GDM1 (cell line): ENCODE measurements at places on chromosomes 5 and 9.

DNA sequence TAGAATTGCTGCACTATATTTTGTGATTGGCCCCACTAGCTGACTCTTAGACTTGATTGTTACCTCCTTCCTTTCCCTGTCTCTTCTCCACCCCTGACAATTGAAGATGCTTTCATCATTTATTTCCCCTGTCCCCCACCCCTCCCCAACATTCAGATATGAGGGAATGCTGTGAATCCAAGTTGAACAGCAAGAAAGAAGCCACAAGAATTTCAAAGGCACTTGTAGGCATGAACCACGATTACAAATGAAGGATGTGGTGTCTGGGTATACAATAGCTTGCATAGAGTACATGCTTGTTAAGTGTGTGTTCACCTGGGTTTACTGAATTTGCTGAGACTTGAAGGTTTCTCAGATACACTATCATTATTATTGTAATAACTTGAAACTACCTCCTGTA, 78.3 kb upstream of the TRIO start:
- no peak for DNase-seq

- DNase-seq, result no peak
Observed at GRCh38 chr9:115106642-115107041, 11.3 kb downstream of the TNC start.

DNA sequence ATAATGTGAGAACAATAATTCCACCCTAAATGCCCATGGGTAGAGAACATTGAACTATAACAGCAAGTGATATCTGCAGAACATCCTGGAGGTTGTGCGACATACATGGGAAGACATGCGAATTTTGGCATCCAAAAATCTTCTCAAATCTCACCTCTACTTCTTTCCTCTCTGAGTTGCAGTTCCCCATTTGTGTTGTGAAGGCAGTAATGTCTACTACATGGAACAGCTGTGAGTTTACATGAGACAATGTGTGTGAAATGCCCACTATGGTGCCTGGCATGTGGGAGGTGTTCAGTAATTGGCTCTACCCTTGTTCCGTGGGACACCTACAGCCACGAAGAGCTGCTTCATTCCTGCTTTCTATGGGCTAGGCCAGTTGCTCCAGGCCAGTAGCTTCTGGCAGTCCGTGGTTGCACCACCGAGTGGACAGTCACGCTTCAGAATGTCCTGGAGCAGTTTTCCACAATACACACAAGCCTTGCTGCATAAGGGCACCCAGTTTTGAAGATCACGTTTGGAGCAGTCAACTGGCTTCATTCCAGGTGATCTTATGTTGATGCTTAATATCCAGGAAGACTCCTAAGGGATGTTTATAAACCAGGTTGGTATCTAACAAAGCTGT, 297.7 kb downstream of the DEPDC1B start:
- no peak for DNase-seq

GRCh38 chr5:61334868-61335615, 3.0 kb downstream of the ZSWIM6 start:
- no peak for DNase-seq

DNA sequence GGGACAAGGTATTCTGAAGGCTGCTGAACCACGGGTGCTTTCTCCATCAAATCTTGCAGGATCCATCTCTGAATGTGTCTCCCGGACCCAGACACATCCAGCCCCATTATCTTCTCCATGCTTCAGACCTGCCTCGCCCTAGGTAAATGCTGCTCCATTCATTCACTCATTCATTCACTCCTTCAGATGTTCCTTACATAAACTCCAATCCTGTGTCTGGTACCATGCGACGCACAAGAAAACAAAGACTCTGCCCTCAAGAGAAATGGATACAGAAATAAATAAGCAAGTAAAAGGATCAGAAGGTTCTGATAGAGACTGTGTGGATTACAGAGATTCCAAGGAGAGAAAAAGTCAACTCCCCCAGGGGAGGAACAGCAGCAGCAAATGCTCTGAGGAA, 7.9 kb upstream of the PSMB7 start:
- no peak for DNase-seq

DNA sequence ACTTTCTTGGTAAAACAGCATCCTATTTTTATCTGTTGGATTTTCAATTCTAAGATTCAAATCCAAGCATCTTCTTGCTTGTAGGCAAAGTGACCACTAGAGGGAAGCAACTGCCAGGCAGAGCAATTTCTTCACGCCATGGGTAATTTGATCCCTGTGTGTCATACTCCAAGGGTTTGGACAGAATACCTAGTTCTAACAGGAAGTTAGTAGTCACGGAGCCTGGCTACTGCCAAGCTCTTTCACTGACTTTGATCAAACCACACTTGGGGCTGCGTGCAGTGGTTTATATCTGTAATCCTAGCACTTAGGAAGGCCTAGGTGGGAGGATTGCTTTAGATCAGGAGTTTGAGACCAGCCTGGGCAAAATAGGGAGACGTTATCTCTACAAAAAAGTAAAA, 473.6 kb upstream of the TNC start:
- DNase-seq, result no peak

- DNase-seq, result peak; percentile 42
Observed at GRCh38 chr5:10528056-10528816, 35.6 kb upstream of the ANKRD33B start.

DNA sequence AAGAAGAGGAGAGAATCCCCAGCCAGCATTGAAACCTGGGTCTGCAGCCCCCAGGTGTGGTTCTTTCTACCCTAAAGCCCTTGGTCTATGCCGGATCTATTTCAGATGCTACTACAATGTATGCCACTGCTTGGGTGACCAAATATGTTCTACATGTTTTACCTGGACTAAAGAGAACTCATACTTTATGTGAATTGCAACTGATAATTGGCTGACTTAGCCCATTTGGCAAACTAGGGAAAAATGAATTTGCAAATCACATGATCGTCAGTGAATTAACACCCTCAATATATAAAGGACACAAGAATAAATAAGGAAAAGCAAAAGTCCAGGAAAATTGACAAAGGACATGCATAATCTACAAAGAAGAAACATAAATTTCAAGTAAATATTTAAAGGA, 308.8 kb upstream of the IRX2 start:
- no peak for DNase-seq

DNA sequence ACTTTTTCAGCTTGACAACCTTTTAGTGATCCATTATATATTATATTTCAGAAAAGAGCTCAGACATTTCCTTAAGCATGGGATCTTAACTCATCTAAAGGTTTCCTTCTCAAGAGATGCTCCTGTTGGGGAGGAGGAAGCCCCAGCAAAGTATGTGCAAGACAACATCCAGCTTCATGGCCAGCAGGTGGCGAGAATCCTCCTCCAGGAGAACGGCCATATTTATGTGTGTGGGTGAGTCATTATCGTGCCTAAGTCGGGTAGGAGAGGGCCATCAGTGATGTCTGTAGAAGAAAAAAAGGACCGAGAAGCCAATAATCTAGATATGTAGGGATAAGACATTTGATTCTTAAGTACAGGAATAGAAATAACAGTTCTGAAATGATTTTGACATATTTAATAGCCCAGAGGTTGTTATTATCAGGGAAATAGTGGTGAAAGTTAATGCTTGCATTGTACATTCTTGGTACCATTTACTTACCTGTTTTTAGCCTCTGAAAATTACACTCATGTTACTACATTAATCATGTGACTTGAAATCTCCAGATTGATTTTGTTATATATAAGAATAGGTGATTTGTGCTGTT, 28.2 kb downstream of the MTRR start:
- DNase-seq, result no peak

DNA sequence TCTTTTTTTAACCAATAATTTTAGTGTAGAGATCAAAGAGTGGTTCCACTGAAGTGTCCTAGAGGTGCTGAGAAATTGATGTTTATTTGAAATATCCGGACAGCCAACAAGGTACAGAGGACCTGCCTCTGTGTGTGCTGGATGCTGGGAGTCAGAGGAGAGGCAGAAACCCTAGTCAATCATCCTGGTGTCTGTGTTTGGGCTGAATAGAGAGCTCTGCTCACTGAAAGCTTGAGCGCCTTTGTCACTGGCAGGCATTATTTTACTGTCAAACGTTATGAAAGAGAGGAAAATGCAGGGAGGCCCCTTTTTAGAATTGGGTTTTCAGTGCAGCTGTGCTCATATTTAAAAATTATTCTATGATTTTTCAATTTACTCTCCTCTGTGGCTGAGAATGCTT, 480.3 kb upstream of the TYRP1 start:
- DNase-seq, result no peak

- DNase-seq, result no peak
Observed at GRCh38 chr5:139954462-139954861, 88.6 kb downstream of the NRG2 start.

DNA sequence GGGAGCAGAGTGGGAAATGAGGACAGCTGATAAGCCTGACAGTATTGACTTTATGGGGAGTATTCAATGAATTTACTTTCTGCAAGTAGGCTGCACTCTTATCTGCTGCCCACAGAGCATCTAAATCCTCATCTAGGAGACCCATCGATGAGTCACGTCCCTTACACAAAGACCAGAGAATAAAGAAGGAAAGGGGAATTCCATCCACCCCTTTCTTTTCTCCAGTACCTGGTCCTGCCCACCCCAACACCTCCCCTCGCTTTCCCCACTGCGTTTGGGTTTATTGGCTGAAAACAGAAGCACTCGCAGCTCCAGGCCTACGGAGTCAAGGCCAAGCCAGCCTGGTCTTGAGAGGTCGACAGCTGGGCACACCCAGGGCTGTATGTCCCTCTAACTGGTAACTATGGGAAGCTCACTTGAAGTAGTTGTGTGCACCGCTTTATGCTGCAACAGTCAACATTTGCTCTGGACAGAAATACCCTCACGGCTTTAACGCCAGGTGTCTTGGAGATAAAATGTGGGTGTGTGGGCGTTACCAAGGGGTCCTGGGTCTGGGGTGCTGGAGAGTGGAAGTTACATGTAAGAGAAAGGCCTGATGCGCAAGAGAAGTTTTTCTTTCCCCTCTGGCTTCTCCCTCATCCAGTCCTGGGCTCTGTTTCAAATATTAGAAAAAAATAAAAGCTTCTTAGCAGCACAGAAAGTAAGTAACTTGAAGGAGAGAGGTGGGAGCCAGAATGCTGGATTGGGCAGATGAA, 14.5 kb upstream of the TAL2 start:
- no peak for DNase-seq

- DNase-seq, result no peak
Observed at GRCh38 chr9:16257604-16258003, 612.9 kb downstream of the BNC2 start.

- no peak for DNase-seq
Observed at GRCh38 chr9:21413624-21414023, 4.7 kb downstream of the IFNA8 start.

DNA sequence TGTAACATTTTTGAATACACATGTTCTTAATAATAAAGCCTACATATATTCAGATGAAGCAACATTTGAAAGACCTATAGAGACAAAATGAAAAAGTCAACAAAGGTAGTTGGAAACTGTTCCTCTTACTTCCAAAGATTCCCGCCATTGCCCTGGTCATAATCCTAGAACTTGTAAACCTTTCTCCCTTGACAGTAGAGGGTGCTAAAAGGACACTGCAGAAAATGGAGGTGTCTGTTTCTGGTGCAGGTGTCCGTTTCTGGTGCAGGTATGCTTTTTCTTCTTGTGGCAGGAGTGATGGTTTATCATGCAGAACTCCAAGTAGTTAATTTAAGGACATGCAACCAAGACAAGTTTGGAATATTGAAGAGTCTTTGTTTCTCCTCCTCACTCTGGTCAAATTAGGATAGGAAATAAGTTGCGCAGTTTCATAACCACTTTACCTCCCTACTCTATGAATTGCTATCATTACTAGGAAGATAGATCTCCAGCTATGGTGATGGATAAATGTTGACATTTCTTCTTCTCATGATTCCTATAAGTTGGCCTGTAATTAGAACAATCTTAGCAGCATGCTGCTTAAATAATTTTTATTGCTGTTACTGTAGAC, 56.0 kb upstream of the FAM174A start:
- peak; percentile 5 for DNase-seq
